Activated CD4-positive, alpha-beta memory T cell treated with anti-CD3 and anti-CD28 coated beads for 36 hours (primary cell): ENCODE measurements at places on chromosomes 11 and 22. TPM values are rescaled to one million over a fixed set of nuclear protein-coding genes. Genes with fewer than 3 reads are reported as not detected.
A peak's percentile ranks its signal among the peaks of the same experiment; 100 is the strongest.

DNA sequence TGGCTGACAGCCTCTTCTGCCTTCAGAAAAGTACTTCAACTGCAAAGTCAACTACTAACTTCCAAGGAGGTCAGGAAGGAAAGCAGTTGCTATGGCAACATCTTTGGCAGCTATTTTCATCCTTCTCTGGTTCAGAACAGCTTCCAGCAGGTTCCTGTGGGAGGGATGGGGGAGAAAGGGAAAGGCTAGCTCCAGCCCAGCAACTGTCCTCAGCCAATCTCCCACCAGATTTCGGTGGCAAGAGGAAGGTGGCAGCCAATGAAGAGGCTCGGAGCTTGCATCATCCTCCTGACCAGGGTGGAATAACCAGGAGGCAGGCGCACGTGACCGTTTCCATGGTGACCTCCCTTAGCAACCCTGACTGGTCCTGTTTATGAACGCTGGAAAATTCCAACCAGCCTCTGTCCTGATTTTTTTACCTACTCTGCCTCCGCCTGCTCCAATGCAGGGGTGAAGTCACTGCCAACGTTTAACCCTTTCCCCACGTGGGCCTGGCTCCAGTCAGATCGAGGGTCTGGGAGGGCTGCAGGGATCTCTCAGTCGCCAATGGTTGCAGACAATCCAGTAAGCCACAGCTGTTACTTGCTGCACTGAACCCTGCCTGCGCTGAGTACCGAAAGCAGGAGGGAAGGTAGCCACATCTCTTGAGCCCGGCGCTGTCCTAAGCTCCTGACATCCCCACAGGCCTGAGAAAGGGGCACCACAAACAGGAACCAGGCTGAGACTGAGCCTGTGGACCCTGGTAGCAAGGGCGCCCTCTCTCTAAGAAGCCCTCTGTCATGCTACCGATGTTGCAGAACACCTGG, 11.2 kb upstream of the MALAT1 start:
- no peaks in the 10 kb centered on the region for H3K36me3 ChIP-seq
- no peaks in the 10 kb centered on the region for H3K27me3 ChIP-seq
- H3K27ac ChIP-seq = peak overlapping the region; percentile 67
- no peak overlapping the region for H3K4me3 ChIP-seq
- H3K4me1 ChIP-seq = peaks cover 40% of the 10 kb centered on the region

OR5P2 gene
- total RNA-seq = not detected

- H3K4me1 ChIP-seq = peaks cover 5% of the 10 kb centered on the region
- DNase-seq = no peak
- H3K4me3 ChIP-seq = no peak overlapping the region
- no peaks in the 10 kb centered on the region for H3K27me3 ChIP-seq
- H3K27ac ChIP-seq = no peak overlapping the region
- no peaks in the 10 kb centered on the region for H3K36me3 ChIP-seq
Measured at GRCh38 chr11:7509966-7510365, 3.8 kb upstream of the PPFIBP2 start.

- peaks cover 39% of the 10 kb centered on the region for H3K27me3 ChIP-seq
- peak overlapping the region; percentile 75 for H3K4me3 ChIP-seq
- peak; percentile 50 for DNase-seq
- peaks cover 25% of the 10 kb centered on the region for H3K4me1 ChIP-seq
- H3K27ac ChIP-seq = no peak overlapping the region
Measured at GRCh38 chr11:57459164-57460021, 935 bp upstream of the RTN4RL2 start.

JRKL gene
- total RNA-seq = 15.4 TPM

DNA sequence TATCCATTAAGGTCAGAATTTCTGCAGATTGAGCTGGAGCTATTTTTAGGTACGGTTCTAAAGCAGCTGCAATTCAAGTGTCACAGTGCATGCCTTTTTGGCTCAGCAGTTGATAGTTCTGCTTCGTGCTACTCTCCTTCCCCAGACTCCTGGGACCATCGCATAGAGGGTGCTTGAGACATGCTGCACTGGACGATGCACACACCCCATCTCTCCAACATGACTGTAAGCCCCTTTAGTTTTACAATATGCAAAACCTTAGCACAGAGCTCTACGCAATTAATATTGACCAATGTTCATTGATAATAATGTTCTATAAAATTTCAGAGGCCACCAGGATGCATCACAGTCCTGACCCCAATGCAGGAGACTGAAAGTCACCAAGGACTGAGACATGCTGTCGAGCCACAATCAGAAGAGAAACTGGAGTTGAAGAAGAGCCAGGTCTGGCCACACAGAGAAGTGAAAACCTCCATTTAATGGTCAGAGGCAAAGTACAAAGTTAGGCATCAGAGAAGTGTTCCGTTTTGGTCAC, 120.9 kb upstream of the ZC3H12C start:
- H3K4me1 ChIP-seq = no peaks in the 10 kb centered on the region
- no peak overlapping the region for H3K27ac ChIP-seq
- peaks cover 2% of the 10 kb centered on the region for H3K27me3 ChIP-seq
- no peak for DNase-seq
- no peaks in the 10 kb centered on the region for H3K36me3 ChIP-seq

ST14 gene
- total RNA-seq = not detected

GRCh38 chr11:87871056-87871455, 304.2 kb downstream of the RAB38 start:
- no peaks in the 10 kb centered on the region for H3K4me1 ChIP-seq
- H3K36me3 ChIP-seq = no peaks in the 10 kb centered on the region
- no peaks in the 10 kb centered on the region for H3K27me3 ChIP-seq
- H3K27ac ChIP-seq = no peak overlapping the region

- peaks cover 6% of the 10 kb centered on the region for H3K27me3 ChIP-seq
- peaks cover 6% of the 10 kb centered on the region for H3K4me1 ChIP-seq
- no peak for DNase-seq
- no peak overlapping the region for H3K4me3 ChIP-seq
- no peaks in the 10 kb centered on the region for H3K36me3 ChIP-seq
Measured at GRCh38 chr11:117677729-117678310, 119.2 kb downstream of the DSCAML1 start.

DLAT gene
- 36.4 TPM for total RNA-seq

DNA sequence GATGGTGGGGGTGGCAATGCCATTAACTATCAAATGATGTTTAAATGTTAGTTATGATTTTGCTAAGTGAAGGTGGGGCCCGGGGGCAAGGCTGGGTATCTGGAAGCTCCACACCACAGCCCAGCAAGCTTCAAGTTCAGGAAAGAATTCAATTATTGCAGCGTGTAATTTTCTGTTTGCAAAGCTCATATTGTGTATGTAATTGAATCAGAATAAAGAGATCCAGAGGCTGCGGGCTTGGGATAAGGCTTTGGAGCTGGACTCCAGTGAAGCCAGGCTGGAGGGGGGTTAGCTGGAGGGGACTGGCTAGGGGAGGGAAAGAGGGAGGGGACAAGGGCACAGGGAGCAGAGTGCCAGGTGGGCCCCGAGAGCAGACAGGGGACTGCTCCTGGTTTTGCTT, 557.1 kb upstream of the CADM1 start:
- no peaks in the 10 kb centered on the region for H3K36me3 ChIP-seq
- DNase-seq = no peak
- H3K27ac ChIP-seq = no peak overlapping the region

DNA sequence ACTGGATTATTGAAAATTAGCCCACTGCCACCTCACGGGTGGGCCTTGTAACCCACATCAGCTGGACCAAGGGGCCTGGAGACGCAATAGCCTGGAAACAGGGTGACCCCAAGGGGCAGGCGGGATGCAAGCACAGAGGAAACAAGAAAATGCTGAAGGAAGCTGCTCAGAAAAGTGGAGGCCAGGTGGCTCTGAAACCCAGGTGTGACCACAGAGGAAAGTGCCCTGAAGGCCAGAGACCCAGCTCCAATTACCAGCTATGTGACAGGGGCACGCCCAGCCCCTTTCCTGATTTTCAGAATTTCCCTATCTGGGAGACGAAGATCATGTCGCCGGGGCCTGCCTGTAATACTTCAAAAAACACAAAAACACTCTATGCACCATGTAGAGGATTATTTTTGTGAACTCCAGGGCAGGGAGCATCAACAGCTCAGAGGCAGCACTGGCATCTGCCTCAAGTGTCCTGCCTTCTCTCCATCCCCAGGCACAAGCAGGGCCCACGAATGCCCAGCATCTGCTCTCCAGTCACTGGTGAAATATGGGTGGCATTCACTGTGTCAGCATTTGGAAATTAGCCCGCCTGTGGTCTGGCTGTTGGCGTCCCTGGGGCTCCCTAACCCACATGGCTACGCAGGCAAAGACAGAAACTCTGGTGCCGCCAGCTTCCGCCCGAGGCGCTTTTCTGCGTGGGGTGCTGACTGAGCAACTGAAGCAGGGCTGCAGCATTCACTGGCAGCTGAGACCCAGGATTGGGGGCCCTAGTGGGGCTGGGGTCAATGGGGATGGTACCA, 6.3 kb downstream of the KCNJ1 start:
- H3K27me3 ChIP-seq = peaks cover 2% of the 10 kb centered on the region
- DNase-seq = no peak
- peaks cover 4% of the 10 kb centered on the region for H3K4me1 ChIP-seq
- no peak overlapping the region for H3K27ac ChIP-seq
- H3K4me3 ChIP-seq = no peak overlapping the region

GRCh38 chr11:33769542-33769941, 4.8 kb downstream of the FBXO3 start:
- H3K36me3 ChIP-seq = peaks cover 33% of the 10 kb centered on the region
- H3K27ac ChIP-seq = no peak overlapping the region
- H3K4me1 ChIP-seq = peaks cover 31% of the 10 kb centered on the region
- no peak overlapping the region for H3K4me3 ChIP-seq
- H3K27me3 ChIP-seq = no peaks in the 10 kb centered on the region

- no peak overlapping the region for H3K4me3 ChIP-seq
- peaks cover 53% of the 10 kb centered on the region for H3K36me3 ChIP-seq
- H3K4me1 ChIP-seq = no peaks in the 10 kb centered on the region
- H3K27ac ChIP-seq = no peak overlapping the region
- DNase-seq = peak; percentile 41
Measured at GRCh38 chr11:10770626-10771254, 19.7 kb downstream of the CTR9 start.

SMTNL1 gene
- not detected for total RNA-seq

DNA sequence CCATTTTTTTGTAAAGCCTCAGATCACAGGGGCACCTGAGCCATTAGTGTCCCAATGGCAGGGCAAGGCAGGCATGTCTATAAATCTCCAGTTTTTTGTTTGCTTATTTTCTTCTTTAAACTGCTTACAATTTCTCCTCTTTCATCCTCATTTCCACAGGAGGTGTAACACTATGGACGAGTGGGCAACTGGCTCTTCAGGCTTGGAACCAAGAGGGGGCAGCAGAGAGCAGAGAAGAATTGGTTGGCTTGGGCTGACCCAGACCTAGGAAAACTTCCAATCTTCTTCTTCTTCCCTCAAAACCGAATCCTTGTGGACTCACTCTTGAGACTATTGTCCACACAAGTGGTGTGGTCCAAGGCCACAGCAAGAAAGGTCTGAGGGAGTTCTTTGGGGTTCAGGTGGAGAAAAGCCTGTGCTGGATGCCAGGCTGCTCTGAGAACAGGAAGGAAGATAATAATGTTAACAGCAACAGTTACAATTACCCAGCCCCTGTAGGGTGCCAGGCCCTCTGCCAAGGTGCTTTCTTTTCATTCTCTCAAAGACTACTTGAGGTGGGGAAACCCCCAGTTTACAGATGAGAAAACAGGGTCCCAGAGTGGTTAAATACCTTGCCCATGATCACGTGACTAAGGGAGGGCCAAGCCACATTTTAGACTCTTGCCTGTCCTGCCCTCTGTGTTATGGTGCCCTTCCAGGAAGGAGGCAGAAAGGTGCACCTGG, 70.7 kb upstream of the E2F8 start:
- H3K4me3 ChIP-seq = no peak overlapping the region
- H3K27ac ChIP-seq = no peak overlapping the region
- H3K4me1 ChIP-seq = no peaks in the 10 kb centered on the region
- no peaks in the 10 kb centered on the region for H3K36me3 ChIP-seq
- DNase-seq = peak; percentile 60

GRCh38 chr22:26918226-26918625, 260.8 kb downstream of the MIAT start:
- H3K4me1 ChIP-seq = no peaks in the 10 kb centered on the region
- DNase-seq = no peak
- H3K27me3 ChIP-seq = peaks cover 19% of the 10 kb centered on the region
- H3K27ac ChIP-seq = no peak overlapping the region

- H3K27me3 ChIP-seq = no peaks in the 10 kb centered on the region
- no peaks in the 10 kb centered on the region for H3K4me1 ChIP-seq
- no peak for DNase-seq
- H3K36me3 ChIP-seq = peaks cover 4% of the 10 kb centered on the region
Measured at GRCh38 chr11:10150800-10151199, 143.2 kb downstream of the SBF2 start.

DNA sequence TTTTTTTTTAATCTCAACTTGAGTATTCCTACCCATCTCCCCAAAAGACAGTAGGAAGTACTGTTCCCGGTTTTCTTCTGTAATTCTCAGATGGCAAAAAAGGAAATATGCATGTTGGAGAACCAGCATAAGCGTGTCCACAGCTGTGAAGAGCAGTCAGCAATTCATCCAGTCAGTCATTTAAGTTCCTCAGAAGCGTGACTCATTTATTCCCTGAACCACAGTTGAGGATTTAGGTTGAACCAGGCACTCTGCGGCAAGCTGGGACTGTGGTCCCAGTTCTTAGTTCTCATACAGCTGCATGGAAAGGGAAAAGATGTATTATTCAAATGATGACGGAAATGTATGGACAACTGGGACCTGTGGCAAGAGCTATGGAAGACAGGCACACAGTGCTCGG, 61.0 kb upstream of the MYO18B start:
- no peaks in the 10 kb centered on the region for H3K27me3 ChIP-seq
- DNase-seq = peak; percentile 20
- no peak overlapping the region for H3K27ac ChIP-seq
- peaks cover 5% of the 10 kb centered on the region for H3K4me1 ChIP-seq

DNA sequence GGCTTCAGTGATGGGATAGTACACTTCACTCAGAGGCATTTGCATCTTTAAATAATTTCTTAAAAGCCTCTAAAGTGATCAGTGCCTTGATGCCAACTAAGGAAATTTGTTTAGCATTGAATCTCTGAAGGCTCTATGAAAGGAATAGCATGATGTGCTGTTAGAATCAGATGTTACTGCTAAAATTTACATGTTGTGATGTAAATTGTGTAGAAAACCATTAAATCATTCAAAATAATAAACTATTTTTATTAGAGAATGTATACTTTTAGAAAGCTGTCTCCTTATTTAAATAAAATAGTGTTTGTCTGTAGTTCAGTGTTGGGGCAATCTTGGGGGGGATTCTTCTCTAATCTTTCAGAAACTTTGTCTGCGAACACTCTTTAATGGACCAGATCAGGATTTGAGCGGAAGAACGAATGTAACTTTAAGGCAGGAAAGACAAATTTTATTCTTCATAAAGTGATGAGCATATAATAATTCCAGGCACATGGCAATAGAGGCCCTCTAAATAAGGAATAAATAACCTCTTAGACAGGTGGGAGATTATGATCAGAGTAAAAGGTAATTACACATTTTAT, 4.6 kb downstream of the MALAT1 start:
- H3K27ac ChIP-seq = no peak overlapping the region
- H3K4me1 ChIP-seq = peaks cover 36% of the 10 kb centered on the region
- H3K36me3 ChIP-seq = peaks cover 4% of the 10 kb centered on the region
- no peak overlapping the region for H3K4me3 ChIP-seq
- H3K27me3 ChIP-seq = peaks cover 14% of the 10 kb centered on the region
- no peak for DNase-seq

- peak; percentile 57 for DNase-seq
- peaks cover 25% of the 10 kb centered on the region for H3K4me1 ChIP-seq
- no peaks in the 10 kb centered on the region for H3K27me3 ChIP-seq
- H3K36me3 ChIP-seq = peaks cover 2% of the 10 kb centered on the region
- peak overlapping the region; percentile 83 for H3K4me3 ChIP-seq
- no peak overlapping the region for H3K27ac ChIP-seq
Measured at GRCh38 chr11:416757-417621, 2.2 kb upstream of the SIGIRR start.
